ENCODE measurements at places on chromosomes 4 and X.

DNA sequence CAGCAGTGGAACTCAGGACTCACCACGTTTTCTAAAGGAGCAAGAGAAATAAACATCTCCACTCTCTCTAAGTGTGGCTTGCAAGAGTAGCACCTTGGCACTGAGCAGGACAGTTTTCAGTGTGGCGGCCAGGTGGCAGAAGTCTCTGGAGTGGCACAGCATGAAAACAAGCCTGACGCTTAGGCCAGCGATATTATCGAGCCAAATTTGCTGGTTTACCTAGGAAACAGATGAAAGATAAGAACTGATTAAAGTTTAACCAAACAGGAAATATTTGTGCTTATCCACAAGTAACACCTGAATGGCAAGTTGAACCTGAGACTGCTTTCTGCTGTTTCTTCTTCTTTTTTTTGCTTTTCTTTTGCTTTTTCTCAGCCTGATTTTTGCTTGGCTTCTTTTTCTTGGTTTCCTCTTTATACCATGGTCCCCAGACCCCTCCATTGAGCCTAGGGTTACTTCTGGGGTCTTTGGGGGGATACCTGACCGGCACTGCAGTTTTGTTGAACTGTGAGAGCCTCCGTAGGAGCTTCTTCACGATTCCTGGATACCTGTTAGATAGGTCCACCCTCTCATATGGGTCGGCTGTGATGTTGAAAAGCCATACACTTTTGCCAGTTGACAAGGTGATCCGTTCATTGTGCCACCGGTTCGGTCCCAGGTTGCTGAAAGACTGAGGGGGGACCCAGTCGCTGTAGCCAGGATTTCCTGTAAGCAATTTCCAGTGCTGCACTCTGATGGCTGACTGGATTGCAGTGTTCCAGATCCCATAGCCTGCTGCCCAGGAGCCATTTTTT is 77.3 kb downstream of the ARSJ start:
- peak; percentile 13 for DNase-seq

- DNase-seq: no peak
Observed at GRCh38 chr4:147076728-147077127, 131.1 kb upstream of the TTC29 start.

DNA sequence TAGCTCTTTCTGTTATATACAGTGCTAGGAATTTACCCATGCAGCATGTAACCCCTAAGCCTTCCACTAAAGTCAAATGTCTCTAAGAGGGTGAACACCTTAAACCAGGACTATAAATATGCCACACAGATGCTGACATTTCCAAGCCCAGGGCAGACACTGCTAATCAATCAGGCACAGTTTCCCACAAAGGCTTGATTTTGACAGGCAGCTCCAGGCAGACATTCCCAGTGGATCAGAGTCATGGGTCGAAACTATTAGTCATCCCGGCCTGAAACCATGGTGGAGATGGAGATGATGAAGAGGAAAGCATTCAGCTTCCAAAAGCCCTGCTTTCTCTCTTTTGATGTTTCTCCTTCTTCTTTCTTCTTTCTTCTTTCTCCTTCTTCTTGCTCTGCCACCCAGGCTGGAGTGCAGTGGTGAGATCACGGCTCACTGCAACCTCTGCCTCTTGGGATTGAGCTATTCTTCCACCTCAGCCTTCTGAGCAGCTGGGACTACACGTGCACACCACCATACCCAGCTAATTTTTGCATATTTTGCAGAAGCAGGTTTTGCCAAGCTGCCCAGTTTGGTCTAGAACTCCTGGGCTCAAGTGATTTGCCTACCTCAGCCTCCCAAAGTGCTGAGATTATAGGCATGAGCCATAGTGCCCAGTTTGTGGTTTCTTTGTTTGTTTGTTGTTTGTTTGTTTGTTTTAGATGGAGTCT is 21.0 kb upstream of the SORCS2 start:
- DNase-seq: no peak

DNA sequence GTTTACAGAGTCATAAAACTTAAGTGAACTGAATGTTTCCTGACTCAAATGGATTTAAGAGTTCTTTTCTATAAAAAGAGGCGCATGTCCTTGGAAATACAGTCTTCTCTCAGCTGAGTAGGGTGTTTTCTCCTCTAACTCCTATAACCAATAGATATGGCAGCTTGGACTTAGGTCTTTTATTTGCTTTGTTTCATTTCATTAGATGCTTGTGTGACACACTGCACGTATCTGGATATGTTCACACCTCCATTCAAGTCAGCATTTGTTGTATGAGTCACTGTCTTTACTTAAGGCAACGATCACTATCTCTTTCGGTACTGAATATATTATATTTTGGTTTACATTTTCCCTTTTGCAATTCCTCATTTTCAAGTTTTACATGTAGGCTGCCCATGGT is 136.6 kb downstream of the ARSF start:
- no peak for DNase-seq

GRCh38 chr4:147117431-147117830 is 171.8 kb upstream of the TTC29 start:
- DNase-seq: no peak

DNA sequence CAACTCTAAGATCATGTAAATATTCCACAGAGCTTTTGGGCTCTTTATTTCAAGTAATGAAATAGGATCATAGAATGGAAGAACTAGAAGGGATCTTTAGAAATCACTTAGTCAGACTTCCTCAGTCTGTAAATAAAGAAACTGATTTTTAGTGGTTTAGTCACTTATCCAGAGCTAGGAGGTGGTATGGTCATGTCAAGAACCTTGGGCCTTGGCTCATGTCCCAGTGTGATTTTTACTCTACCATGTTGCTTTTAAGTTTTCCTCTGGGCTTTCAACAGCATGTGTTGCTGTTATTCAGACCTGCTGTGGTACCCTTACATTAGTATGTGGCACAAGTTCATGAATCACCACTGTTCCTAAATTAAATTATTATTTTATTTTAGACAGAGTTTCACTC is 184.9 kb downstream of the FRAS1 start:
- DNase-seq: no peak

DNA sequence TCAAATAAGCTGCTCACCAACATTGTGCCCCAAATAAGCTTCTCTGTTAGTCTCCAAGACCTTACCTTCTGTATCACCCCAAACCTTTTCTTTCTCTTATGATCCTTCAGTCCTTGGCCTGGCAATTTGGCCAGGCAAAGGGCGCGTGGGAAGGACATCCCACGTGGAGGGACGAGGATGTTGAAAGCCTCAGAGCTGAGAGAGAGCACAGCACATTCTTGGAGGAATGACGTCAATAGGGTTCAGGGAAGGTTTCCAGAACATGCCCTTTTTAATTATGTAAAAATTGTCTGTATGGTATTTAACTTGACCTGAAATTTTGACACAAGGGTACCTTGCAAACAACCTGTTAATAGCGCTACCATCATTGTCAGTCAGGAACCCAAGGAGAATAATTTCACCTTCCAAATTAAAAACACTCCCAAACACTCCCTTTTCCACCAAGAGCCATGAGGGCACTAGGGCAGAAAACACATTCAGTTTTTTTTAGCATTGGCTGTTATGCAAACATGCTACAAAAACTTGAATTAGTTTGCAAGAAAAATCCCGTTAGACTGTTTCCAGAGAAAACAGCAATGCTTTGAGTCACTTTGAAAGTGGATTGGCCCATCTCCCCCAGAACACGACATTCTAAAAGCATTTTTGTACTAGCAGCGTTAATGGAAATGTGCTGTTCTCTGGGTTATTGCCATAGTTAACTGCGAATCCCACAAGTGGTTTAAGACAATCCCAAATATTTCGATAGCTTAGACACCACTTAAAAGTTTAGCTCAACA is 183.2 kb upstream of the PUDP start:
- no peak for DNase-seq

DNA sequence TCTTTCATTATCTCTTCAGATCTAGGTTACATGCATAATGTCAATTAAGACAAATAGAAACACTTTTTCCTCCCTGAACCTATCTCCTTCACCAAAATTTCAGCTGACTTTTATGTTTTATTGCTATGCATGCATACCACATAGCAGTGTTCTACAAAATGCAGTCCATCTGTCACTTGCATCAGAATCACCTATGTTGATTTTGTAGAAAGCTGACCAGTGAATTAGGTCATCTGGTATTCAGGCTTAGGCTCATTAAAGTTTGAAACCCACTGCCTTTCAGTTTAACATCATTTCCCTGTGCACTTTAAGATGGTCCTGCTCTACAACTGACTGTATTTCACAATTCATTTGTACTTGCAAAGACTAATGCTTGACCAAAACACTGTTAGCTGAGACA is 277.9 kb downstream of the CFAP299 start:
- DNase-seq: no peak

DNA sequence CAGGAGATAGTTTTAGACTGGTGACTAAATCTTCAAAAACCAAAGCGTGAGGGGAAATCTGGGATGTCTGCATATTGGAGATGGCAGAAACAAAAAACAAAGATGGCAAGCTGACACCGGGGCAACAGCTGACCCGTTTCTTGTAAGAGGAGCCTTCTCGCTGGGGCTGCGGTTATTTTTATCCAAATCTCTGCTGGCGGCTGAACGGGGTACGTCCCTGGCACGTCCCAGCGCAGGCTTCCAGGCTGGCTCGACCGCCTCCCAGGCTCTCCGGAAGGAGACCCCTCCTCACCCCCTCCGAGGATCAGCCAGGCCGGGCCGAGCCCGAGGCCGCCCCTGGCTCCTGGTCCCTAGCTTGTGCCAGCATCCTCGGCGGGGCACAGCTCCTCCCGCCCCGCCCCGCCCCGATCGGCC is 403 bp downstream of the SGCB start:
- peak; percentile 79 for DNase-seq

- no peak for DNase-seq
Observed at GRCh38 chr4:111864066-111864465, 281.2 kb upstream of the FAM241A start.

DNA sequence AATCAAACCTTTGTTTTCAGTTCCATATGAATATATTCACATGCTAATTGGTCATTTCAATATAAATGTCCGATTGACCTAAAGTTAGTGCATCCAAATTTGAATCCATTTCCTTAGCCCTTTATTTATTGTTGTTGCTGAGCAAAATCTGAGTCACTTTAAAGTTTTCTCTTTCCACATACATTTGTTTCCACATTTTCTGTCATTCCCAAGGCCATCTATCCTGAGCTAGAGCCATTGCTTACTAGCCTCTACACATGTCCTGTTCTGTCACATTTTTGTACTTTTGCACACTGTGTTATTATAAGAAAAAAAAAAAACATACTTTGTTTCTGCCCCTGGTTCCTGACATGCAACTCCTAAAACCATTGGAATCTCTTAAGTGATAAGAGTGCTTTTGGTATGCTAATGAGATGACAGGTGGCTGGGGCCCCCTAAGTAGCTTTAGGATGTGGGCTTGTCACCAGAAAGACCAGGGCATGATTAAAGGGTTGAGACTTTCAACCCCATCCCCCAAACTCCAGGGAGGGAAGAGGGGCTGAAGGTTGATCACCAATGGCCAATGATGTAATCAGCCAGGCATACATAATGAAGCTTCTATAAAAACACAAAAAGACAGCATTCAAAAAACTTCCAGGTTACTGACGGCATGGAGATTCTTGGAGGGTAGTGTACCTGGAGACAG is 353.3 kb upstream of the MAGEB16 start:
- no peak for DNase-seq

DNA sequence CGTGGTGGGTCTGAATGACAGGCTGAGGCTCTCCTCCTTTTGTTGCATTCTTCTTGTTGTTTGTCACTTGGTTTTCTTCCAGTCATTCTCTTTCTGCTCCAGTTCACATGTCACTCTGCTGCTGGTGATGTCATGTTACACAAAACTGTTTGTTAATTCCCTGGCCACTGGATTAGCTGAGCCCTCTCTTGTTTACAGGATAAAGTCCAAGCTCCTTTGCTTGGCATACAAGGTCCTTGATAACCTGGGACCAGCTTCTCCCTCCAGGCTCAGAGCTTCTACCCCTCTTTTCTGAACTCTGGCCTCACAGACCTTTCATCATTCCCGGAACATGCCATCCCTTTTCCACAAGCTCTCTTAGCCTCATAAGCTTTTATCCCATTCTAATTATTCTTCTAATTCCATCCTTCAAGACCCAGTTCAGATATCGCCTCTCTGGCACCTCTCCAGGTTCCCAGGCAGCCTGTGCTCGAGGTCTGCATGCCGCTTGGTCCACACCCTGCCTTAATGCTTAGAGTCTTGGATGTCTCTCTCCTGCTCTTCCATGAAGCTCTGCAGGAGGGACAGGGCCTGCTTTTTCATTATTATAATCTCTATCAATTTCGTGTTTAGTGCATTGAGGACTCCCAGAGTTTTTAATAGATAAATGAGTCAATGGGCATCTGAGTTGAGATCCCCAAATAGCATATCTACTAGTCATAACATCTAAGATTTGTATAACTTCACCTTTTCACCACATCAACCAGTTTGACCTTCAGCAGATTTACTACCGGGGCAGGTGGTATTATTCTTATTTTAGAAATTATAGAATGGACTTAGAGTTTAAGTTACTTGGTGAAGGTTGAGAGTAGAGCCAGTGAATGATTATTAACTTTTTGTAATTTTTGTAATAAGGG is 98.7 kb downstream of the TMEM131L start:
- DNase-seq: no peak

- DNase-seq: no peak
Observed at GRCh38 chr4:74016068-74016467, 17.6 kb upstream of the CXCL5 start.

DNA sequence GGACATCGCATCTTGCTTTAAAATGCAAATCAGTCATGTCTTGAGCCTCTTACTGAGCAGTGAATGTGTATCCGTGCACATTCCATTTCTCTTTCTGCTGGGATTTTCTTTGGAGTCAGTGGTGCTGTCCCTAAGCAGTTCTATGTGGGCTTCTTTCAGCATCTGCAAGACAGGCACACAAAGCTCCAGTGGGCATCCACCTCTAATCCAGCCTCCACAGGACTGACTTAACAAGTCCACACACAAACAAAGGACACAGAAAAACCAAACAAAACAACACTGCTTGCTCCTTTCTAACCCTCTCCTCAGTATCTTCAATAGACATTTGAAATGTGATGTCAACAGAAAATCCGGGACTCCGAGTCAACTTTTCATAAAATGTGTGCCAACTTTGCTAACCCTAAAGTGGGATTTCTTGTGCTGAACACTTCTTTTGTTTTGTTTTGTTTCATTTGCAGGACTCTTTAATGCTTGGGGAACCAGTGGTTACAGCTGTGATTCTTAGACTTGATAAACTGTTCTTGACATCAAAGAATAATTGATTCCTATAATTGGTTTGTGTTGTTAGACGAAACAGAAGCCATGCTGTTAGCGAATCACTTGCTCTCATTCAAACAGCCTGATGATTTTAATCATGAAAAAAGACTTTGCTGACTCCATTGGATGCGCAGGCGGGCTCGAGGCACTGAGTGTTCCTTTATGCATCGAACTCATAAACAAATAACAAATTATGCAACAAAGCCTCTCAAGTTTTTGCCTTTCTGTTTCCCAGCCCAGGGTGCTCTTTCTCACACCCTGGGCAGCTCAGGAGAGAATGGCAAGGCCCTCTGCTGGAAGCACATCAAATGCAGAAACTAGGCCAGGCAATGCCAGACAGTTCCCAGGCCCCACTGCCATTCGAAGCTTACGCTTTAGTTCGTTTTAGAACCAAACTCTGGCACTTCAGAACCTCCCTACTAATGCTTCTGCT is 20.1 kb downstream of the ETNPPL start:
- DNase-seq: peak; percentile 5

GRCh38 chrX:18997916-18998315 is 14.0 kb upstream of the PHKA2 start:
- no peak for DNase-seq
